Cortex of kidney (tissue), 1 donor: ENCODE measurements at places on chromosomes 5 and 9.

DNA sequence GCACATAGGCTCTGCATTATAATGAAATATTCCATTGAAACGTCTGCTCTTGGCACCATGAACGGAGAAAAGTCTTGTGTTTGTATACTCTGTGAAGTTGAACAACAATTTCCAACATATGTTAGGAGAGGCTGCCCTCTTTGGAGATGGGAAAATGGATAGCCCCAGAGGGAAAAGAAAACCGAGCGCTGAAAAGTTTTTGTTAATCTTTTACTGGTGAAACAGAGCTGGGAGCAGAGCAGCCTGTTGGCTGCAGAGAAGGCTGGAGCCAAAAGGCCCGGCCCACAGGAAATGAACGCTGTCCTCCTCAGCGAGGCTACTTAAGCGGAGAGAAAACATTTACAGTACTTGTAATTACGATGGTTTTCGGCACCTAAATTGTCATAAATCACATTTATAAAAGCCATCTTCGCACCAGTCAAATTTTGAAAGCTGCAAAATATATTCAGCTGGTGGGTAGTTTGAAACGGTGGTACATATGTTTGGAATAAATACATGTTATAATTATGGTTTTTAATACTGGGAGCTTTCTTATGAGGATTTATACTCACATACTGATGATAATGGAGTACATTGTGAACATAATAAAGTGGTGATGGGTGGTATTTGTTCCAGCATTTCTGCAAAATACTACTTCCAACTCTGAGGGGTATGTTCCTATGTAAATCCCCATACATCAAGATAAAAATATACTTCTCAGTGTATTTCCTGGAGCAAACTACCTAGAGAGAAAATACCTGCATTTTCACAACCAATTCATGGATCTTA, 129.6 kb upstream of the CNTLN start:
- DNase-seq = no peak

DNA sequence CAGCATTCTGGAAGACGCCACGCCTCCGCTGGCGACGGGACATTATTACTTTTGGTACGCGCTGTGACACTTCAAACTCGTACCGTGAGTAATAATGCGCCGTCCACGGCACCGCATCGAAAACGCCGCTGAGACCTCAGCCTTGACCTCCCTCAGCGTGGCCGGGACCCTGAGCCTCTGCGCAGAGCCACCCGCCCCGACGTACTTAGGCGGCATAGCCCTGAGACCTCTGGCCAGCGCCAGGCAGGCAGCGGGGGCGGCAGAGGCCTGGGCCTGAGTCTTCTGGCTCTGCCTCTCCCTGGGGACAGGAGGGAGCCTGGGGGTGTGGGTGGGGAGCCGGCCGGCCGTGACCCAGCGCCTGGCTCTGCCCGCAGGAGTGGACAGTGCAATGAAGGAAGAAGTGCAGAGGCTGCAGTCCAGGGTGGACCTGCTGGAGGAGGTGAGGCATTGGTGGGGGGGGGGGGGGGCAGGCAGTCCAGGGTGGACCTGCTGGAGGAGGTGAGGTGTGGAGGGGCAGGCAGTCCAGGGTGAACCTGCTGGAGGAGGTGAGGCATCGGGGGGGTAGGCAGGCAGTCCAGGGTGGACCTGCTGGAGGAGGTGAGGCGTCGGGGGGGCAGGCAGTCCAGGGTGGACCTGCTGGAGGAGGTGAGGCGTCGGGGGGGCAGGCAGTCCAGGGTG, 8.0 kb downstream of the EGFL7 start:
- no peak for DNase-seq

DNA sequence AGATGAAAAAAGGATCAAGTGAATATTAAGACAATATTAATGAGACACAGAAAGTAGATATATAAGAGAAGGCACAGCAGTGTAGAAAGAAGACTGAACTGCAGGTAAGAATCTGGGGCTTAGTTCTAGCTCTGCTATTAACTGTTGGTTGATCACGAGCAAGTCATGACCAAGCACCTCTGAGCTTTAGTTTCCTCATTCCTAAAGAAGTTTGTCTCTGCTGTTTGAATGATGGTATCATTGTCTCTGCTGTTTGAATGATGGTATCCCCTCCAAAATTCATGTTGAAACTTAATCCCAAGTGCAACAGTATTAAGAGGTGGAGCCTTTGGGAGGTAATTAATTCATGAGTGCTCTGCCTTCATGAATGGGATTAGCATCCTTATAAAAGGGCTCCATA, 2.5 kb upstream of the NME5 start:
- no peak for DNase-seq

DNA sequence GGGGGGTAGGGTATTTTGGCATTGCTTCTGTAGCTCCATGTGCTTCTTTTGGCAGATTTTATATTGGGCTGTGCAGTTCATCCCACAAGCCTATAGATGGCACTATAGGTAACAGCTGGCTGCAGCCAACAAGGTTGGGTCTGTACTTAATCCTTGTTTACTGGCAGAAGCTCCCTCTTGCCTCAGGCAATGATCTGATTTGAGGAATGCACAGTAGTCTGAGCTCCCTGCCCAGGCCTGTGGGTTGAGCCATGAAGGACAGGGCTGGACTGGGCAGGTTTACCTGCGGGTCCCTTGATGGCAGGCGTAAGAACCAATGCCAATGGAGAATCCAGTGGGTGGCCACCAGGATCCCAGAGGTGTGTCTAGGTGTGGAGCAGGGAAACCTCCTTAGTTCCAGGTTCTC, 11.7 kb upstream of the OR1J2 start:
- no peak for DNase-seq

DNA sequence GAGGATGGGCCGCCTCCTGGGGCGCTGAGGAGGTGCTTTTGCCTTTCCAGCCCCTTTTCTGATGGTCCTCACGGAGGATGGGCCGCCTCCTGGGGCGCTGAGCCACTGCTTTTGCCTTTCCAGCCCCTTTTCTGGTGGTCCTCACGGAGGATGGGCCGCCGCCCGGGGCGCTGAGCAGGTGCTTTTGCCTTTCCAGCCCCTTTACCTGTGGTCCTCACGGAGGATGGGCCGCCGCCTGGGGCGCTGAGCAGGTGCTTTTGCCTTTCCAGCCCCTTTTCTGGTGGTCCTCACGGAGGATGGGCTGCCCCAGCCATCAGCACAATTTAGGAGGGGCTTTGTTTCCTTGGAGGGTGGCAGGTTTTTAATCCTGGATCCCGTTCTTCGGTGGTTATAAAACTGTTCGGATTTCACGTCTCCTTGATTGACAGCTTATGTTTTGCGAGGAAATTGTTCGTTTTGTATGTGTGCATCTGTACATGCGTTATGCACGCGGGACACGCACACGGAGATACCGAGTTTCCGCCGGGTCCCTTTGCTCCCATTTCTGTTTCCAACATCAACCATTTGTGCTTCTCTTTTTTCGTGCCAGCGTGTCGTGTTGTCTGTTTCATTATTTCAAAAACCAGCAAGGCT, 34.7 kb upstream of the SLC9A3 start:
- DNase-seq = no peak

- DNase-seq = no peak
These were observed 219.0 kb upstream of the EDIL3 start for GRCh38 chr5:84603568-84604185.

- DNase-seq = no peak
These were observed 533.2 kb upstream of the SEMA6A start for GRCh38 chr5:117107859-117108258.

- no peak for DNase-seq
These were observed 75.9 kb upstream of the PRR16 start for GRCh38 chr5:120388016-120388781.

DNA sequence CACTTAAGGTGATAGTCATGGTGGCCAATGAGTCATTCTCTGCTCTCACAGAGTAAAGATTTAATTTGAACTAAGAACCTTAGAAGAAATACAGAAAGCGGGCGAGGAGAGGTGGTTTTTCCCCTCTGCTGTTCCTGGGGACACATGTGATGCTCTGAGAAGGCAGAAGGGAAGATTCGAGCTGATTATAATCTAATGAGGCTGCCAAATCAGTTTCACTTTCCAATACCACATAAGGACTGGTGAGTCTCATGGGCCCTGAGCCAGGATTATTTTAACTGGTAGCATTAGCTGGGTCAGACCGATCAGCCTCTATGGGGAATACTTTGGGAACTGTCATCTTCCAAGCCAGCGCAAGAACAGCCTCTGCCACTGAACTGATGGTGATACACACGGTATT, 116.5 kb downstream of the SLC1A3 start:
- DNase-seq = no peak

- no peak for DNase-seq
These were observed 244.4 kb downstream of the CWC27 start for GRCh38 chr5:65013166-65013565.

GRCh38 chr9:127022913-127023660, 99.3 kb downstream of the ANGPTL2 start:
- DNase-seq = no peak

- no peak for DNase-seq
These were observed 476 bp upstream of the DTWD2 start for GRCh38 chr5:118988866-118989180.
